ENCODE measurements at places on chromosomes 3 and 15.

- DNase-seq: no peak
These were observed 29.2 kb downstream of the GJD2 start for GRCh38 chr15:34725556-34725955.

GRCh38 chr15:79221696-79222095 lies 60.8 kb upstream of the ANKRD34C start:
- no peak for DNase-seq

DNA sequence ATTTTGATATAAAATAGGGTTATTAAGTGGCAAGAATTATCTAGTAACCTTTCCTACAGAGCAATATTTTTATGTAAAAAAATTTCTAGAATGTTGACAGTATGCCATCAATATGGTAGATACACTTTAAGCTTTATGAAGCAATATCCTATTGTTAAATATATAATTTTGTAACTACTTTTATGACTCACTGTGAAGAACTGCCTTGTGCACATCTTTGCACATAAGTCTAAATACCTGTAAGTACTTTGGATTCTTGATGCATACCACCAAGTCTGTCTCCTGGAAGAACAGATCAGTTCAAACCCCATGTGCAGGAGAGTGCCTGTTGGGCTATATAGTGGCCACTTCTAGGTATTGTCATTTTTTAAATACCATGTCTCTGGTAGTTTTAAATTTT lies 205.7 kb upstream of the EIF1B start:
- DNase-seq: no peak

DNA sequence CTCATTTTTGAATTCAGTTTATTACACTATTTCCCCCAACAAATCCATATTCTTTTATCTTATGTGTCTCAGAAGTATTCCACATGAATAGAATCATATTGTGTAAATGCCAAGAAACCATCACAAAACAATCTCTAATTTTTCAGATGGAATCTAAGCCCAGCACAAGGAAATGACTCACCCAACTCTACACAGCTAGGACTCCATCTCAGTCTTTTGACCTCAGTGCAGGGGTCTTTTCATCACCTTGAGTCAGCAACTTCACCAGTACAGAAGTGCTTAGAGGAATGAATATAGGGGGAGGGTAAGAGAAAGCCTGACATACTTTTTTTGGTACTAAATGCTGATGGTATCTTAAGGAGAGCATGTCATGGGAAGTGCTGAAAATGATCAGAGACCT lies 169.3 kb upstream of the LRRN1 start:
- DNase-seq: no peak

- DNase-seq: no peak
These were observed 9.5 kb upstream of the CSPG4 start for GRCh38 chr15:75721923-75722870.

DNA sequence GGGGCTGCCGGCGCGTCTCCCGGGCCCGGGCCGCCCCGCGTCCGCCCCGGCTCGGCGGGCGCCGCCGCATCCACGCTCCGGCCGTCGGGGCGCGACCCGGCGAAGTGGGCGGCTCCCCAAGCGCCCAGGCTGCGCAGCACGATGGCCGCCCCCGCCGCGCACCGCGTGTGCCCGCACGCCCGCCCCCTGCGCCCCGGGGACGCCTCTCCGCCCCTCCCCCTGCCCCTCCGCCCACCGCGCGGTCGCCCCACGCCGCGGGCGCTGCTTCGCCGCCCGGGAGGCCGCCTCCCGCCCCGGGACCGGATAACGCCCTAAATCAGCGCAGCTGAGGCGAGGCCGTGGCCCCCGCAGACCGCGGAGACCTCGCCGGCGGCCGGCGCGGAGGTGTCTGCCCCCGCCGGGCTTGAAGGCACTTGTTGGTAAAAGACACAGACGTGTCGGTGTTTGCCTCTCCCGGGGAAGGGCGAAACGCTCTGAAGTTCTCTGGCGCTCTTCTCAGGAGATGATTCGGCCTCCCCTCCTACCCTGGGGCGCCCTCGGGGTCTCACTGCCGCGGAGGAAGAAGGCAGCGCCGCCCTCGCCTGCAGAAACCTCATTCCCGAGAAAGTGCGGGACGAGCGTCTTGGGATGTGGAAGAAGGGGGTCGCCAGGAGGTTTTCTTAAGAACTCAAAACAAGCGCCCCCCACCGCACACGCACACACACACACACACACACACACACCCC lies at the start of gene BNC1:
TSS of gene BNC1 (minus strand) at position 106 of the 725 bp plus-strand sequence. CDS start at position 70, 36 bp downstream.
- no peak for DNase-seq

- DNase-seq: no peak
These were observed 63.4 kb upstream of the LCTL start for GRCh38 chr15:66628976-66629723.

DNA sequence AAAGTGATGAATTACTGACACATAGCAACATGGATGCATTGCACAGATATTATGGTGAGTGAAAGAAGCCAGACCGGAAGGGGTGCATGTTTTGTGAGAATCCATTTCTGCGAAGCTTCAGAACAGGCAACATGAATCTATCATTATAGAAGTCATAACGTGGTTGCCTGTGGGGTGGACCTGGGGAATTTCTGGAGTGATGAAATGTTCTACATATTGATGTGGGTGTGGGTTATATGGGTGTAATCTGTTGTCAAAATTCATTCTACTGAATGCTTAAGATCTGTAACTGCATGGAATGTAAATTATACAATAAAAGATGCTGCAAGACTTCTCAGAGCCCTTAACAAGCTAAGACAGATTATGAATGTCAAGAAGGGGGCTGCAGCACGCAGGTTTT lies 25.2 kb upstream of the TSPAN3 start:
- DNase-seq: no peak

GRCh38 chr3:137471130-137471529 lies 293.0 kb upstream of the SOX14 start:
- DNase-seq: no peak
